T-cell (primary cell): ENCODE measurements at places on chromosomes 5 and 9. TPM values are rescaled to one million over a fixed set of nuclear protein-coding genes. Genes with fewer than 3 reads are reported as not detected.
A peak's percentile ranks its signal among the peaks of the same experiment; 100 is the strongest.

DNA sequence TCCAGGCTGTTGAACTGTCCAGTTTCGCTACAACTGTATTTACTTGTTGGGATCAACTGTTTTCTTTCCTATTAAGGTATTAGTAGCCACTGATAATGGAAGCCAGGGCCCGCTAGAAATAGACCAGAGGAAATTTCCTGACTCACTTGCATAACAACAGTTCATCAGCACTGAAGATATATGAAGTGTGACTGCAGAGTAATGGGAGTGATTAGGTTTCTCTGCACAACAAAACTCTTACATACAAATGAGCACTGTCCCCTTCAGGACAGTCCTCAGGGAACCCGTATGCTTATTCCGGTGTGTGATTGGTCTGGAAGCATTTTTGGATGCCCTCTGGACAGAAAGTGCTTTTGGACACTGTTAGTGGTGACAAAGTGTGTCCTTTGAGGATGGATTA lies 55.3 kb downstream of the LIX1 start:
- DNase-seq = no peak

DNA sequence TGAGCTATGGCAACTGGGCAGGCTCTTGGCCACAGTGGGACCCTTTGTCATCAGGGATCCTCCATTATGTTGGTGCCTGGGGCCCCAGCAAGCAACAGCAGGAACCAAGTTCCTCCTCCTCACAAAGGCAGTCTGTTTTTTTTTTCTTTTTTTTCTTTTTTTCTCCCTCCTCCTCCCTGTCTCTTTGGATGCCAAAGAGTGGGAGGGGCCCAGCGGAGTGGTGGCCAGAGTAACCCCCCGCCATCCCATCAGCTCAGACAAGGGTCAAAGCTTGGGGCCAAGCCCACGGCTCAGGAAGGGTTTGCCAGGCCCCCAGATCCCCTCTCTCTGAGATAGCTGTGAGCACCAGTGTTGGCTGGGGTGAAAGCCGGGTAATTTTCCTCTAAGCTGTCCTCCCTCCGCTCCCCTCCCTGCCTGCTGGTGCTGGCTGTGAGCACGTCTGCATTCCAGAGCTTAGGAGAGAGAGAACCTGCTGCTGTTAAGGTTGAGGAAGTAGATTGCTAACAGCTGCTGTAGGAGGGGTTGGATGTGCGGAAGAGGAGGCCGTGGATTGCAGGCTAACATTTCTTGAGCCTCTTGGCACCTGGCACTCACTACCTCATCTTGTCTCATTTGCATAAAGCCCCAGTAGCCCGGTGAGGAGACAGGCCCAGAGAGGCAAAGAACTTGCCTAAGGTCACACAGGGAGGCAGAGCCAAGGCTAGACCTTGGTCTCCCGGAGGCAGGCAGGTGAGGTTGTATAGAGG lies 21.2 kb downstream of the GSN start:
- DNase-seq = no peak

DNA sequence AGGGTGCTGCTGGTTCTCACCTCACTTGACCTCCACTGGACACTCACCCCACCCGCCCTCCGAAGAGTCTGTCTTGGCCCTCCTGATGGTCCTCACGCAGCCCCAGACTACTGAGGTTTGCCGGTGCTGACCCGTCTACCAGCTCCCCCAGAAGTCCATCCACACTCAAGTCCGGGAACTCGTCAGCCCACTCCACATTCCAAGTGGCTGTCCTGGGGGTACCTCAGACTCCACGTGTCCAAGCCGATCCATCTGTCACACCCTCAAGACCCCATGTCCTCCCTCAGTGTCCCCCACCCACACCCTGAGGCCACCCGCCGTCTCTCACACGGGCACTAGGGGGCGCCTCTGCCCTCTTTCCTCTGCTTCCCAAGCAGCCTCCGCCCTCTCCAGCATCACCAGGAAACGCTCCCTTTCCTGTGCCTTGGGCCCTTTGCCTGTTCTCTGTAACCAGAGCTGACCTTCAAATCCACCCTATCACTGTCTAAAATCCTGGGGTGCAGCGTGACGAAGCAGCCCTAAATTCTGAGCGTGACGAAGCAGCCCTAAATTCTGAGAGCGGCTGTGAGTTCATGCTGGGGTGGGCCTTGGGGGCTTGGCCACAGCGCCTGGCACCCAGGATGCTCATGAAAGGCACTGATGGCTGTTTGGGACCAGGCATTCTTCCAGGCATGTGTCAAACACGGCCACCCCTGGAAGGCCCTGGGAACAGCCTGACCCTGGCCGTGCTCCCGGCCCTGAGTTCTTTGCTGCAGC lies 95.7 kb downstream of the KCNT1 start:
- DNase-seq = no peak

DNA sequence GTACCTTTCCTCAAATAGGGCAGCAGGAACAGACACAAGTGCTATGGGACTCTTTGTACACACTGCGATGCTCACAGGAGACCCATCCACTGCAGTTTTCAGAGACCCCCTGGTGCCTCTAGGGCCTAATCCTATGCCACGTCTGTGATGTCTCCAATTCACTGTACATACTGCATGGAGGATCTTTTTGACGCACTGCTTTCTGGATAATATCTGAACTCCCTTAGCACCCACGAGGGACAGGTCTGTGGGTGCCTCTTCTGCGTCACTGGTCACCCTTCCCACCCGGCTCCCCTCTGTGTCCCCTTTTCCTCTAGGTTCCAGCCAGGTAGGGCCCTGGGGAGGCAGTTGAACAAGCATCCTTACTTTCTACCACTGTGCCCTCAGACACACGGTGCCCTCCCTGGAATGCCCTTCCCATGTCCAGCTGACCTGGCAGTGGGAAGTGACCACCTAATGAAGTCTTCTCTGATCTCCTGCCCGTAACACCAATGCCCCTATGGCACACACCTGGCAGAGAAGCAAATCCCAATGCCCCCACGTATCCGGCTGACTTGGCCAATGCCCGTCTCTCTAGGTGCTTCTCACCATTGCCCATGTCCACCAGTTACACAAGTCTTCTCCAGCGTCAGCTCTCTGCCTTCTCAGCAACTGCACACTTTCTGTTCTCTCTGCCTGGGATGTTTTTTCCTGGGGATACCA lies 41.5 kb downstream of the FOXI1 start:
- no peak for DNase-seq

GRCh38 chr5:147223343-147223742 lies 11.5 kb upstream of the STK32A start:
- no peak for DNase-seq

DNA sequence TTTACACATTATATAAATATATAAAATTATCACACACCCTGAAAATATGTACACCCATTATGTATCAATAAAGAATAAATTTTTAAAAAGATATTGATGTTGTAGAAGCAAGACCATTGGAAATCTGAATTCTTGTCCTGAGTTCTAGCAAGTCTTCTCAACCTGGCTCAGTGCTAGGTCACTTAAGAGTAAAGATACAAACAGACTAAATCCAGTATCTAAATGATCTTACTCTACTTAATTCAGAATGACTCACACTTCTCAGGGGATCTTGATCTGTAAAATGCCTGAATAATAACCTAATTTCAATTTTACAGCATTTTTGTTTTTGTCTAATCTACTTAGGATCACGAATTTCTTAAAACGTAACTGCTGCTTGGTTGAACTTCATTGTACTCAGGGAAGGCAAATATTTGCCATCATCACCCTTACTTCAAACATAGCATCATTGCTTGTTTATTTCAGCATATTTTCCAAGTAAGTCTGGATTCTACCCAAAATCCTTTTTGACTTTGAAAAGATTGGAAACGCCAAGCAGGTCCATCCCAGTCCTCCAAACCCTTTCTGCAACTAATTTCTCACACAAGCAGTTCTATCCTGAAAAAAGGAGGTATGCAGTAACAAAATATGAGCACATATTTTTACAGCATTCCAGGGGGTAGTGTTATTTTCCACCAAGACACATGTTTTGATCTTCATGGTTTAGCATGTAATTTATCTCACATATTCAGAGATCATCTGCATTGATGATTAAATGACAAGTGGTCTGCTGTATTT lies 582.6 kb downstream of the PSAT1 start:
- DNase-seq = no peak

The LCNL1 gene
- 0.72 TPM for total RNA-seq

GRCh38 chr5:32522429-32523143 lies 62.8 kb upstream of the SUB1 start:
- DNase-seq = peak; percentile 28

The SLC35A4 gene
- total RNA-seq = 73.6 TPM

DNA sequence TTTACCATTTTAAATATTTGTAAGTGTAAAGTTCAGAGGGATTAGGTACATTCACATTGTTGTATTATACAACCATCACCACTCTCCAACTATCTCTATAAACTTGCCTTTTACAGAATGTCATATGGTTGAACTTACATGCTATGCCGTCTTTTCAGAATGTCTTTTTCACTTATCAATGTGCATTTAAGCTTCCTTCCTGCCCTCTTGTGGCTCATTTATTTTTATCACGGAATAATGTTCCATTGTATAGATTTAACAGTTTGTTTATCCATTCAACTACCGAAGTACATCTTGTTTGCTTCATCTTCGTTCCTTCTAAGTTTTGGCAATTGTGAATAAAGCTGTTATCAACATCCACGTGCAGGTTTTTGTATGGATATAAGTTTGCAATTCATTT lies 133.3 kb upstream of the C6 start:
- no peak for DNase-seq
